CD4-positive, alpha-beta T cell treated with Interleukin-21 for 1 hour (primary cell): ENCODE measurements at places on chromosomes 3 and 15.

DNA sequence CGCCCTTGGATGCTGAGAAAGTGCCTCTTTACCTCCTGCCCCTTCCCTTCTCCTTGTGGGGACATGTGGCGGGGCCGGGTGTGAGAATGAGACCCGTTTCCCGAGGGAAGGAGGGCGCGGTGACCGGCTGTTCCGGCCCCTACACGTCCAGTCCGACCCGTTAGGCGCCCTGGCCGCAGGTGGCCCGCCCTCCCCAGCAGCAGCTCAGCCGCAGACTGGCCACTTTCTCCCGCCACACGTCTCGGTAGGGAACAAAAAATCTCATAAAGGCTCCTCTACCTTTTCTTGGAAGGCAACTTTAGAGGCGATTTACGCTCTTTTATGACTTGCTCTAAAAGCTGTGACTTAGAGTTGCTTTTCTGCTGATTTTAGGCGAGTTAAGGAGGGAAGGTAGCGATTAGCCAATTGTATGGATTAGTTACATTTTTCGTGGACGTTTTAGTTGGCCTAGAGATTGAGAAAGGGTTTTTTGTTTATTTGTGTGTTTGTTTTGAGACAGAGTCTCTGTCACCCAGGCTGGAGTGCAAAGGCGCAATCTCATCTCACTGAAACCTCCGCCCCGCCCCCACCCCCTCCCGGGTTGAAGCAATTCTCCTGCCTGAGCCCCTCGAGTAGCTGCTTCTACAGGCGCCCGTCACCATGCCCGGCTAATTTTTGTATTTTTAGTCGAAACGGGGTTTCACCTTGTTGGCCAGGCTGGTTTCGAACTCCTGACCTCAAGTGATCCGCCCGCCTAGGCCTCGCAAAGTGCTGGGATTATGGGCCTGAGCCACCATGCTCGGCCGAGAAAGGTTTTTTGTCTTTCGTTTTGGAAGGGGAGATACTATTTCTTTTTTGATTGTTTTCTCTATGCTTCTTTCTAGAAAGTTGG is 8.3 kb upstream of the PGPEP1L start:
- DNase-seq, result no peak

- DNase-seq, result no peak
Observed at GRCh38 chr3:73270839-73271483, 209.5 kb downstream of the EBLN2 start.

- no peak for DNase-seq
Observed at GRCh38 chr3:139505829-139506386, 29.6 kb upstream of the RBP2 start.

GRCh38 chr3:32320080-32320479 is 71.6 kb upstream of the CMTM7 start:
- no peak for DNase-seq

GRCh38 chr15:55587321-55588069 is 650 bp downstream of the PYGO1 start:
- no peak for DNase-seq
